ENCODE measurements at places on chromosomes 11 and 22. TPM values are rescaled to one million over a fixed set of nuclear protein-coding genes. Genes with fewer than 3 reads are reported as not detected.
A peak's percentile ranks its signal among the peaks of the same experiment; 100 is the strongest.

Gene TRPC6
- total RNA-seq = not detected

DNA sequence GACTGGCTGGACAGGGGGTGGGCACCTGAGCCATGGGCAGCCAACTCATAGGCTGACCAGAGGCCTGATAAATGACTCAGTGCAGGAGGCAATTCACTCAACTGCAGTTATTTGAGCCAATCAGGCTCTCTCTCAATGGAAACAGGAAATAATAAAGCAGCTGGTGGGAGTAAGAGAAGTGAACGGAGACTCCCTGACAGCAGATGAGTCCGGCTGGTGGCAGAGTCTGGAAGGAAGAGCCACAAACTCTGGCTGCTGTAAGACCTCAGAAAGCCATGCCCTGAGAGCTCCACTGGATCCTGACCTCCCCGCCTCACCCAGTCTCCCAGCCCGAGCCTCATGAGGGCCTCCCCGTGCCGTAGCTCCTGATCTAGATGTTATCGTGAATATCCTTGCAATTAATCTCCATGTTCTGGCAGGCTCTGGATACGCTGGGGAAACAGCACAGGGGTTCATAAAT is 69.8 kb downstream of the TRIM29 start:
- DNase-seq = no peak
- peaks cover 19% of the 10 kb centered on the region for H3K27me3 ChIP-seq
- no peak overlapping the region for H3K4me3 ChIP-seq
- no peaks in the 10 kb centered on the region for H3K4me1 ChIP-seq
- no peaks in the 10 kb centered on the region for H3K36me3 ChIP-seq
- H3K27ac ChIP-seq = no peak overlapping the region

Gene PATE2
- total RNA-seq = 0.18 TPM

DNA sequence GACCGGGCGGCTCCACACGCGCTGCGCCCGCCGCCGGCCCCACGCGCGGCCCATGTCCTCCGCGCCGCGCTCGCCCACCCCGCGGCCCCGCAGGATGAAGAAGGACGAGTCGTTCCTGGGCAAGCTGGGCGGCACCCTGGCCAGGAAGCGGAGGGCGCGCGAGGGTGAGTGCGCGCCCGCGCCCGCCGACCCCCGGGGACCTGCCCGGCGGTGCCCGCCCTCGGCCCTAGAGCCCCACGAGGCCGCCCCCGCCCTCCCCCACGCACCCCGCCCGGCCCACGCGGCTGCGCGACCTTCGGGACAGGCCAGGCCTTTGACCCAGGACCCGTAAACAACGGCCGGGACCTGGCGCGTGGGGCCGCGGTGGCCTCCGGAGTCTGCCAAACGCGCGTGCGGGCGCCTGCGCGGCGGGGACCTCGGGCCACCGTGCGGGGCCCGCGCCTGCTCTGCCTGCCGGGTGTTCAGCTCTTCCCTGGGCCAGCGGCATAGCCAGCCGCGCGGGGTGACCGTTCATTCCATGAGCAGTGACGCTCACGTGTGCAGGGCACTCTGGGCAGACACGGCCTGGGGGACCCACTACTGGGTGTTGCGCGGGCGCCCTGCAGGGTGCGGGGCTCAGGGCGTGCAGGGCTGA is at the start of gene PARVB:
Gene PARVB, plus strand, starts transcription at position 15 of the 634 bp plus-strand sequence. Its CDS starts 38 bp downstream, at position 53.
- H3K36me3 ChIP-seq = no peaks in the 10 kb centered on the region
- peaks cover 15% of the 10 kb centered on the region for H3K4me1 ChIP-seq
- DNase-seq = no peak
- H3K27ac ChIP-seq = peak within 1 kb of the TSS; percentile 89

Gene BIRC3
- 65.4 TPM for total RNA-seq

GRCh38 chr11:113393501-113393985 is 6.0 kb downstream of the ANKK1 start:
- no peak overlapping the region for H3K4me3 ChIP-seq
- no peak for DNase-seq
- H3K36me3 ChIP-seq = no peaks in the 10 kb centered on the region
- H3K4me1 ChIP-seq = no peaks in the 10 kb centered on the region

GRCh38 chr22:43099095-43099494 is 9.9 kb upstream of the TTLL1 start:
- H3K36me3 ChIP-seq = no peaks in the 10 kb centered on the region
- no peak for DNase-seq
- H3K27ac ChIP-seq = no peak overlapping the region

GRCh38 chr11:111870522-111870885 is 877 bp downstream of the ALG9 start:
- peaks cover 3% of the 10 kb centered on the region for H3K36me3 ChIP-seq
- DNase-seq = no peak
- H3K4me3 ChIP-seq = peak overlapping the region; percentile 76
- peaks cover 13% of the 10 kb centered on the region for H3K4me1 ChIP-seq
- H3K27me3 ChIP-seq = no peaks in the 10 kb centered on the region

DNA sequence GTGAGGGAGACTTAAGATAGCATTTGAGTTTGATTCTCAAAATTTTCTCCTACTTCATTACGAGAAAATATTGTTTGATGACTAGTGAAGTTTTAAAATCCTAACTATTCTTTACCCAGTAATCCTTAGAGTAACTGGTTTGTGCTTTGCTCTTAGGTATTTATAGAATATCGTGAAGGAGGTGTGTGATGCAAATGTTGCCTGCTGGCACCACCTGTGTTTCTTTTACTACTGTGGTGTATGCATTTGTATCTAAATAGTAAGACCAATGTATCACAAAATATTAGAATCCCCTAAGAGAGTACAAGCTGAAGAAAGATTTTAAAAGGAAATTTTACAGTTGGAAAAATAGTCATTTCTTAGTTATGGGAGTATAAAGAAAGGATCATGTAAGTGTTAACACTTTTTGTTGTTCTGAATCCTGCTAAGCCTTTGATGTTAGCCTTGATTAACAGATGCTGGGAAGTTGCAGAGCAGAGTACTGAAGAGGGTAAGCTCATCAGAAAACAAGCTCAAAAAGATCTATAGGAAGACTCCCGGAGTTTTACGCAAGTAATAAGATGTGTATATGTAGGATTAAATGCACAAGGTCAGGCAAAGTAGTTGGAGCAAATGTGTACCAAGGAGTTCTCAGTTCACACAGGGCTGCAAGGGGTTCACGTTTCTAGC is 102.2 kb upstream of the SLC6A5 start:
- no peak overlapping the region for H3K27ac ChIP-seq
- peaks cover 6% of the 10 kb centered on the region for H3K36me3 ChIP-seq
- no peaks in the 10 kb centered on the region for H3K4me1 ChIP-seq
- no peak overlapping the region for H3K4me3 ChIP-seq
- no peak for DNase-seq
- no peaks in the 10 kb centered on the region for H3K27me3 ChIP-seq

DNA sequence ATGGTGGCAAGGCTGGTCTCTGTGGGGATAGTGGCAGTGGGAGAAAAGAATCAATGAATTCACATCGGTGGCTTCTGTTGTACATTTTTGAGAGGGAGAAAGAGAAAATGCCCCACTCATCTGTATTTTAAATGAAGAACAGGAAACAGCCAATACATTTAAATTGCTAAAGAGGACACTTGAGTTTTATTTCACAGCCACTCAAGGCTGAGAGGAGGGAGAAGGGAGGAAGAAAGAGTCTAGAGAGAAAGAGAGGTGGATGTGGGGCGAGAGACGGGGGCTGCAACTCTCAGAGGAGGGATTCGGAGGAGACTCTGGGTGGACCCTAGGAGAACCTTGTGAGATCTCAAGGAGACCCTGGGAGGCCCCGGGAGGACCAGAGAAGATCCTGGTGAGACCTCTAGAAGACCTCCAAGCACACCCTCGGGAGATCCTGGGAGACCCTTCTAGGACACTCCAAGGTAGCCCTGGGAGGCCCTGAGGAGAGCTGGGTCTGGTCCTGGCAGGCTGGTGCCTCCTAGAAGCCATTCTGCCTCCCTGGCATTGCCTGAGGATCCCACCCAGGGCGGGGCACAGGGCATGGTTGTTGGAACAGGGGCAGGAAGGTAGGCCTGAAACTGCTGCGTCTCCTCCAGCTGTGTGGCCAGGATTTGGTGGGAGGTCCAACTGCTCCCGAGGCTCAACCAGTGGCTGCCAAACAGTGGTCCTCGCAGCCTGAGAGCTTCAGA is 91.0 kb upstream of the SHISAL1 start:
- H3K4me1 ChIP-seq = no peaks in the 10 kb centered on the region
- H3K27me3 ChIP-seq = no peaks in the 10 kb centered on the region
- H3K4me3 ChIP-seq = no peak overlapping the region
- H3K27ac ChIP-seq = no peak overlapping the region
- H3K36me3 ChIP-seq = no peaks in the 10 kb centered on the region

Gene MIAT
- total RNA-seq = 0.33 TPM

Gene KDM4E
- total RNA-seq = not detected

Gene HIPK3
- 72.2 TPM for total RNA-seq

DNA sequence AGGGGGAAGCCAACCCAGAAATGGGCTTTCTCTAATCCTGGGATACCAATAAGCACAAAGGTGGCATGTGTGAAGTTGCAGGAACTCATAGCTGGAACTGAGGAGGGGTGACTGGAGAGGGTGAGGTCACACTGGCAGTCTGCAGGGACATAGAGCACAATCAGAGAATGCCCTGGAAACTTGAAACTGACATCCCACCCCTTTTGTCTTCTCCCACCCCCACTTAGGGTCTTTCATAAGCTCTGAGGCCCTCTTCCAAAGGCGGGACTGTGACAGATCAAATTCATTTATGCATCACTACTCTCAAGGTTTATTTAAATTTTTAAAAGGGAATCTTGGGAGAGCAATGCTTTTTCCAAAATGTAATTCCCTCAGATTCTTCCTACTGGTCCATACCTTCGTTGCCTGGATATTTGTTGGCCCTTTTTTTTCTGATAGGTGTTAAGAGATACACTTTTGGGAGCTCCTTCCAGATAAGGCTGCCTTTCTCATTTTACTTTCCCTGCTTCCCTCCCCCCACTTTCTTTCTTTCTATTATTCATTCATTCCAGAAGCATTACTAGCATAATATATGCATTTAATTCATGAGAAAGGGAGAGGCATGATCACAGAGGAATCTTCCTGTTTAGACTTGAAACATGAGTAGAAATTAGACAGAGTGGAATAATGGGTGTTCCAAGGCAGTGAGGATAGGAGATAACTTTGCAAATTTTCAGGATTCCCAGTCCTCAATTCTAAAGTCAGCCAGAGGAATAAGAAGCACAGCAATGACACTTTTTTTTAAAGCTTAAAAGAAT is 14.8 kb downstream of the OR51E2 start:
- DNase-seq = no peak
- no peak overlapping the region for H3K4me3 ChIP-seq
- no peaks in the 10 kb centered on the region for H3K4me1 ChIP-seq
- no peak overlapping the region for H3K27ac ChIP-seq
- no peaks in the 10 kb centered on the region for H3K27me3 ChIP-seq

- no peaks in the 10 kb centered on the region for H3K27me3 ChIP-seq
Observed at GRCh38 chr22:46066691-46067090, 83.6 kb upstream of the PPARA start.

Gene OR5T2
- not detected for total RNA-seq

Gene CDON
- total RNA-seq = 17.1 TPM

DNA sequence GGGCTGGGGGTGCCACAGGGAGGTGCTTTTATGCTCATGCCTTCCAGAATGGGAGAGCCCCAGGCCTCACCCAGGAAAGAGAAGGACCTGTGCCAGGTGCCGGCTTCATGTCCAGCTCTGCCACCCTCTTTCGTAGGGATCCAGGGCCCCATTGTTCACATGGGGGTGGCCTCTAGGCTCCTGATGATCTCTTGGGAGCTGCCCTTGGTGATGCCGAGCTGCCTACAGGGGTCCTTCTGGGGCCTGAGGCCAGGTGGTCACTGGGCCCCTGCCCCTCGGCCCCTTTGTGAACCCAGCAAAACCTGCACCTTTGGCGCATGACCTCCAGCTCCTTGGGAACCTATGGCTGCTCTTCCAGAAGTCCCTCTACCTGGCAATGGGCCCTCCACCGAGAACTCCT is 41.4 kb upstream of the SMIM38 start:
- no peak overlapping the region for H3K4me3 ChIP-seq
- no peaks in the 10 kb centered on the region for H3K36me3 ChIP-seq
- DNase-seq = no peak
- peaks cover 21% of the 10 kb centered on the region for H3K4me1 ChIP-seq
- H3K27ac ChIP-seq = peak overlapping the region; percentile 75
- no peaks in the 10 kb centered on the region for H3K27me3 ChIP-seq

Gene MYO7A
- total RNA-seq = 1.3 TPM

Data from Panc1 (cell line).